ENCODE measurements at places on chromosomes 1 and 21.
A peak's percentile ranks its signal among the peaks of the same experiment; 100 is the strongest.

GRCh38 chr1:59446257-59446901, 149.5 kb downstream of the FGGY start:
- DNase-seq = no peak

GRCh38 chr1:43373066-43373940, 5.5 kb upstream of the ELOVL1 start:
- no peak for DNase-seq

DNA sequence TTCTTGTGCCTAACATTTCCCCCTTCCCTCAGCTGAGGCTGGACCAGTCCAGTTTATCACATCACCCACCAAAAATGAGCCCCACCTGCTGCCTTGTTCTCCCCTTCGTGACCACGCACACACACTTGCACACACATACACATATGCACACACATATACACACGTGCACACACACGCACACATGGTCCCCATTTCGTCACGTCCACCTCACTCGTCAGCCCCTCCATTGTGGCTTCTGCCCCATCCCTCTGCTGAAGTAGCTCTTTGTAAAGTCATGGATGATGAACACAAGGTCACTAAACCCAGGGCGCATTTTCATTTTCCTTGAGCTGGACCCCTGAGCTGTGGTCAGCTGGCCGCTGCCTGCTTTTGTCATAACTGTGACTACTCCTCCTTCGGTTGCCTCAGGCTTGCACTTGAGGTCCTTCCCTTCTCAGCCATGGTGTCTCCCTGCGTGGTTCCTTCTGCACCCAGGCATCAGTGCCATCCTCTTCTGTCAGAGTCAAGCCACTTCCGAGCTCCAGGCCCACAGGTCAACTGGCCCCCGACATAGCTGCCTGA, 93.8 kb downstream of the SYT2 start:
- DNase-seq = no peak

DNA sequence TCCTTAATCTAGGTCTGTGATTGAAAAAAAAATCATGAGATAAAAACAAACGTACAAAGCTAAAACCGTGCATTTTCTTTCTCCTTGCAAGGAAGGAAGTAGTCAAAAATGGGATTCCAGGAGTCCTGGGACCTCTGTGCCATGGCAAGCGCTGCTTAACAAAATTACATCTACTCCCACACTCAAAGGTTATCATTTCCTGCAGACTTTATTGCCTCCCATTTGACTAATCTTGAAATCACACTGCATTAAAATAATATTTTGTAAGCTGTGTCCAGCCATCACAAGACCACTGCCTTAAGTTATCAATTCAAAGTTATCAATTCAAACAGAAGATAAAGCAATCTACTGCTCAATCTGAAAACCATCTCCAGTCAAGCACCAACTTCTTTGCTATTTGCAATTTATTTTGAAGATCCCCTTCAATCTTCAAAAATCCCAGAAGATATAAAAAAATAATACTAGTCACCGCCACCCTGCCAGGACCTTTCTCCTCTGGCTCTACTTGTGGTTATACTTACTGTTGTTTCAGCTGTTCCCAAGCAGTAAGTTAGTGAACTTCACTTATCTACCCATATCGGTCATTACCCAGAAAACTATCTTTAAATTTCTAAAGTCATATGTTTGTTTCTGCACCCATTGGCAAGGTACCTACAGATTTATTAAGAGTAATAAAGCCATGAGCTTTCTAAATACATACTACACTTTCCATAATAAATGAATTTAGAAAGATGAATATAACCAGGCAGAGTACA, 38.1 kb upstream of the RAP1GAP start:
- DNase-seq = no peak

DNA sequence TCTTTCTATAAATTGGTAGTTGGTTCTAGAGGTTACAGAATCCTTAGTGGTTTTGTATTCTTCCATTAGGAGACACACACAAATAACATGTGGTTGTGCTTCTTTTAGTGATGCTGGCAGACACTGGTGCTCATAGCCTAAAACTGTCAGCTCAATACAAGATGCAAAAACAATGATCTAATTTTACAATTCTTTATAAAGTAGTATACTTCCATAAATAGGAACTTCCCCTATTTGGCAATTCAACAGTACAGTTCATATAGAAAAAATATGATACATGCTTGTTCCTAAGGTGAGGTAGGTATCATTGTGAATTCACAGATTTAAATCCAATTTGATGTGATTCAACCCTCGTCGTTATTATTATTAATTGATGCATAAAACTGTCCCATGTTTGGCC, 20.8 kb upstream of the CCDC17 start:
- DNase-seq = no peak

DNA sequence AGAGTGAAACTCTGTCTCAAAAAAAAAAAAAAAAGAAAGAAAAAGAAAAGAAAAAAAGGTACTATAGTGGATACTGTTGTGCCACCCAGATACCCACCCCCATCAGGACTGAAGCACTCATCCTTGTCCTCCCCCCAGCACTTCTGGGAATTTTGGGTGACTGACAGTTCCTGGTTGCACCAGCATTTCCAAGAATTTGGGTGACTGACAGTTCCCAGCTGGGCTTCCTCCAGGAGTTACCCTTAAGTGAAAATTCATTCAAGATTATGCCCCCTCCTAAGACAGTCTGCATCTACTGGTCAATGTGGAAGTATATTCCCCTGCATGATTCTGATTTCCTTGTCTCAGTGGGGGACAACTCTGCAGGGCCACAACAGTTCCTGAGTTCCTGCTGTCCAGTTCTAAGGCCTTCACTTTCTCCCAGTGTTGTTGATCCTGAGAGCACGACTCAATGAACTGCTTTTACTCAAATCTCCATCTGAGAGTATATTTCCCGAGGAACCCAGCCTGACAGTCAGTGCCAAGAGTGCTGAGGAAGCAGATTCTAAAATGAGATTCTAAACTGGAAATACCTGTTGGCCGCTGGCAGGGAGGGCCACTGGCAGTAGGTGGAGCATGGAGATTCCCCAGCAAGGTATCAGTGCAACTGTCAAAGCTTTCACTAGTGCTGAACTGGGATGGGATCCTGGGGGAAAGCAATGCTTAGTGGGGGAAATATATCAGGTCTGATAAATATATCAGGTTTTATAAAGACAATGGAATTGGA, 18.5 kb downstream of the RIIAD1 start:
- DNase-seq = no peak

- DNase-seq = peak; percentile 16
Observed at GRCh38 chr1:180901076-180901990, 11.4 kb upstream of the KIAA1614 start.

GRCh38 chr1:55959136-55959548, 620.2 kb downstream of the PLPP3 start:
- DNase-seq = no peak

DNA sequence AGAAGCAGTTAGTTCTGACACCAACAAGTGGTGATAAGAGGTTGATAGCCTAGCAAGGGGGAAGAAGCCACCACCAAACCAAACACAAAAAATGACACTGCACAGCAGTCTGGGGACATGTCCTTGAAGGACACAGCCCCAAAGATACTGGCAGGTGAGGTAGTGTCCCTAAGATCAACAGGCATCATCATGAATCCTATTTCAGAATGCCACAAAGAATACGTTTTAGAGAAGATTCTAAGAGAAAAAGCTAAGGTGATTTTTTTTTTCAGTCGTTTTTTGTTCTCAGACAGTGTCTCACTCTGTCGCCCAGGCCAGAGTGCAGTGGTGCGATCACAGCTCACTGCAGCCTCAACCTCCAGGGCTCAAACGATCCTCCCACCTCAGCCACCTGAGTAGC, 19.6 kb downstream of the MTHFR start:
- DNase-seq = no peak

DNA sequence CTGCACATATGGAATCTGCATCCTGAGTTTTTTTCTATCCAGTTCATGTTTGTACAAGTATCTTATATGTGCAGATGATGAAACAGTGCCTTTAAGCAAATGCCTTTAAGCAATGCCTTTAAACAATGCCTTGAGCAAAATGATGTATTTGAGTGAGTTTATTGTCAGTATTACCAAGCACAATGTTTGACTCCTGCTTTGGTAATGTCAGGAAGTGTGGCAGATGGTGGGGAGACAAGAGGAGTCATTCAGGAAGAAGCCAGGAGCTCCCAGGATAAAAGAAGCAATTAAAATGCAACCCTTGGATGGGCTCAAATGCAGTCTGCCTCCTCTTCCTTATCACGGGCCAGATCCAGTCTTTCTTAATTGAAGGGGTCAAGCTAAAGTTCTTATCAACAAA, 108.7 kb upstream of the KCNJ15 start:
- no peak for DNase-seq

DNA sequence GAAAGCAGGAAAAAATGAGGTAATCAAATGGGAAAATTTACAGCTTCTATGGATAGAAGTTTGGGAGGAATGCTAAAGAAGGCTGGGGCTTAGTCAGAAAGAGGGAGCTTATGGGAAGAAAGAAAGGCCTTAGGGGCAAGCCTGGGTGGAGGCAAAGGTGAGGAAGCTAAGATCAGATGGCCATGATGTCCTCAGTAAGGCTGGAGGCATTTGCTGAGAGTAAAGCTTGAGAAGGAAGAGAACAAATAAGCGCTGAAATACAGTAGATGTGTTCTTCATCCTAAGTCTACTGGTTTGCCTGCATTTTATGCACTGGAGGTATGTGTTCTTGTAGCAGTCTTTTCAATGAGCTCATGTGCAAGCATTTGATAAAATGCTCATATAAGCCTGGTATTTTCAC, 355.4 kb downstream of the BRINP2 start:
- no peak for DNase-seq

DNA sequence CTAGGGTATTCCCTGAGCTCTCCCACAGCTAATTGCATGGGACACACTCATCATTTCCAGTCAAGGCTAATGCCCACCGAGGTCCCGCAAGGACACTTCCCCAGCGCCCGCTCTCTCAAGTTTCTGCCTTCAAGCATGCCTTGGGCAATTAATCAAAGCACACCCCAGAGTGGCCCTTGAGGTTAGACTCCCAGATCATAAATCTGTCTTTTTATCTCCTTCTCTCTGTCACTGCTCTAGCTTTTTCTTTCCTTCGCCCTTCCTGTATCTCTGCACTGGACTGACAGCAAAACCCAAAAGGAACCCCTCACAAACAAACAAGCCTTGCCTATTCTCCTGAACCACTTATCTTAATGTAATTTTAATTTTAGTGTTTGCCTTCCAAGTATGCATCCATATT, 7.9 kb upstream of the EXOSC10 start:
- DNase-seq = no peak

DNA sequence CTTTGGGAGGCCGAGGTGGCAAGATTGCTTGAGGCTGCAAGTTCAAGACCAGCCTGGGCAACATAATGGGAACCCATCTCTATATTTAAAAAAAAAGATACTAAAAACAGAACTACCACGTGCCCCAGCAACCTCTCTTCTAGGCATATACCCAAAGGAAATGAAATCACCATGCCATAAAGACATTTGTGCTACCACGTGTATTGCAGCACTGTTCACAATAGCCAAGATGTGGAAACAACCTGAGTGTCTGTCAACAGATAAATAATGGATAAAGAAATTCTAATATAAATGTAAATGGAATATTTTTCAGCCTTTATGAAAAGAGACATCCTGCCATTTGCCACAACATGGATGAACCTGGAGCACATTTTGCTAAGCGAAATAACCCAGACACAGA, 128.6 kb downstream of the PCNX2 start:
- DNase-seq = no peak

- no peak for DNase-seq
Observed at GRCh38 chr1:85865213-85865612, 157.0 kb upstream of the ZNHIT6 start.

GRCh38 chr1:18160290-18160942, 52.8 kb downstream of the IGSF21 start:
- no peak for DNase-seq

- DNase-seq = no peak
Observed at GRCh38 chr1:50289495-50289894, 133.7 kb downstream of the DMRTA2 start.
